ENCODE measurements at places on chromosomes 4 and X.

- DNase-seq = no peak
These were observed 86.8 kb downstream of the GC start for GRCh38 chr4:71697031-71697430.

DNA sequence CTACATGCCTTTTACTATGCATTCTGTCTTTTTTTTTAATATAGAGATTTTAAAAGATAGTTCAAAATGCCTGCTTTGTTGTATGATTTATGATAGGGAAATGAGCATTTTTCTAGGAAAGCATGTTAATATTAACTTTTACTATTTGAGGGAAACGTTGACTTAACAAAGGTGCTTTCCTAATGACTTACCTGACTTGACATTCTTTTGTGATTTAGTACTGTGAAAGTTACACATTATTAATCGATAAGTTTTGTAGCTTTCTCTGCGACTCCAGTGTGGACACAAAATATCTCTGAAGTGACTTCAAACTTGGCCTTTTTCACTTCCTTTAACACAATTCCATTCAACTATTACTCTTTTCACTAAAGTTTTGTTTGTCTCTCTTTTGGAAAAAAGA is 184.3 kb downstream of the GC start:
- DNase-seq = no peak

DNA sequence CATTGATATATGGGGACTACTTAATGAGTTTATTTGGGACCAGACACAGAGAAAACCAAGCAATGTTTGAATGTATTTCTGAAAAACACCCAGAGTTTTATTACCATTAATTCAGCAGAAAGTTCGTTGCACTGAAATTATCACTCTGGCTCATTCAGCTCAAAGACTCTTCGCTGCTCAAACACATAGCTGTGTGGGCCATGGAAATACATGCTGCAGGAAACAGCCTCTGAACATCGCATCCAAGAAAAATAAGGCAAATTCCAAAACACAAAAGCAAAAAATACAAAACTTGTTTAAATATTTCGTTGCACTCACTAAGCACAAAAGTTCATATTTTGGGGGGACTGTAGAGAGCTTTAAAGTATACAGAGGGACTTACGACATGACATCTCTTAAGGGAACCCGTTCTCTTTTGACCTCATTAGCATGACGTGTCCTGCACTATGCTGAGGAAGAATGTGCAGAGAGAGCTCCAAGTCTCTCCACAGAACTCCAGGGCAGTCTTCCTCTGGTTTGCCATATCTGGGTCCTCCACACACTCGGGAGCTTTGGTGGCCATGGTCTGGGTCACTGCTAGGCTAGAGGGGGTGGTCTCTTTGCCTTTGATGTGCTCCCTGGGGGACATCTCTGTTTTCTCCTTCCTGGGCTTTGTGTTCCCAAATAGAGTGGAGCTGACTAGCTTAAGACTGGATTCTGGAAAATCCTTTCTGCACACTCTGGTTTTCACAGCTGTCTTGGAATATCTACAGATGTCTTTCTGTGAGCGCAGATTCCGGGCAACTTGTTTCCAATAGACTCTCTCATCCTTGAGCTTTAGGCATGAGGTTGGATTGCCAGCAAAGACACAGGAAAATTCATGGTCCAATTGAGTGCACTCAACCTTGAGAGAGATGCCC is 2.8 kb downstream of the FGFBP1 start:
- no peak for DNase-seq

- DNase-seq = no peak
These were observed 38.2 kb downstream of the NHS start for GRCh38 chrX:17413228-17413627.

GRCh38 chrX:31384471-31384870 is 312.6 kb upstream of the FTHL17 start:
- DNase-seq = no peak
